Tibial artery (tissue), 4 donors: ENCODE measurements at places on chromosomes 13 and 19.

- no peak for DNase-seq
- H3K36me3 ChIP-seq = peaks cover 4% of the 10 kb centered on the region
- no peak overlapping the region for H3K4me3 ChIP-seq
These were observed 54.5 kb downstream of the RCBTB2 start for GRCh38 chr13:48478391-48478790.

- DNase-seq = no peak
- peaks cover 27% of the 10 kb centered on the region for H3K4me1 ChIP-seq
- no peak overlapping the region for H3K4me3 ChIP-seq
- no peaks in the 10 kb centered on the region for H3K27me3 ChIP-seq
These were observed 5.7 kb upstream of the SIX5 start for GRCh38 chr19:45774765-45775164.

DNA sequence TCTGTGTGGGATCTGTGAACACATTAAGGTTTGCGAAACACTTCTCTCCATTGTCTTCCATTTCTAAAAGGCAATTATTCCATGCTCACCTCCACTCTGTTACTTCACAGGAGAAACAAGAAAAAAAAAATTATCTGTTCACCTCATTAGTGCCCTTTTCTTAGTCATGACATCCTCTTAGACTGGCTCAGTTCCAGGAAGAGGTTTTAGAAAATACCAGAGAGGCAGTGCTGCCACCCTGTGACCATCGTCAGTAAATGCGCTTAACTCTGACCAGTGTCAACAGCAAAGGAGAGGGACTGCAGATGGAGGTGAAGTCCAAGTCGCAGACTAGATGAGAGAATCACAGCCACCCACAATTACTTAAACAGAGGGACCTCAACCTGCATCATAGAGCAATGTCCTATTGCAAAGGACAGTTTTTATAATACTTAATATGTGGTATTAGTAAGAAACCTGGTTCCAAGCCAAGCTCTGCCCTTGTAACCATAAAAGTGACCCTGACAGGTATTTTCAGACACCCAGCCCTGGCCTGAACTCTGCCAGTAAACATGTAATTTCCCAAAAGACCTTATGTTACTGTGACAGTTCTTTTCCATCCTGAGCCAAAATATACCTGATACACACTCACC, 19.4 kb downstream of the CEACAM21 start:
- H3K27me3 ChIP-seq = no peaks in the 10 kb centered on the region
- no peaks in the 10 kb centered on the region for H3K36me3 ChIP-seq
- no peak overlapping the region for H3K27ac ChIP-seq
- no peaks in the 10 kb centered on the region for H3K4me1 ChIP-seq
- no peak overlapping the region for H3K4me3 ChIP-seq

DNA sequence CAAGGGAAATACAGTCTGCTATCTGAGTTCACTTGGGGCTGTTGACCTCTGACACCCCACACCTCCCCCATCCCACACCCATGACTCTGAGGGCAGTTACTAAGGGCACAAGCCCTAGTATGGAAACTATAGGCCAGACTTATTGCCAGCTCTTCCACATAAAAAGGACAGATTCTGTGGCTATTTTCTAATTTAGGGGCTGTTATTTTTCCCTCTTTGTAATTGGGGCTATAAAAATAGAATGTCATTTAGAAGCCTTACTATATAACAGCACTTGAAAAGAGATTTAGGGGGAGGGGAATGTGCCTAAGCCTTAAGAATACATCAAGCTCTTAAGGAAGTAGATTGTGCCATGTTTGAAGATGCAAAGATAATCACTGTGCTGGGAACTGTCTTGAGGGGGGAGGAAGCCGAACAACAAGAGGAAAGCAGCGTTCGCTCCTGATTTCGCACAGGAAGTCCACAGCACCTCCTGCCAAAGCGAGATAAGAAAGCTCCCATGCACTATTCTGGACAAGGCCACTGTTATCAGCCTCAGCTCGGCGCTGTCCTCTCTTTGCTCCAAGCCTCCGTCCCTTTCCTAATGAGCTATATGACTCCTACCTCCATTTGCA, 86.6 kb downstream of the FLT1 start:
- H3K4me3 ChIP-seq = no peak overlapping the region
- H3K4me1 ChIP-seq = no peaks in the 10 kb centered on the region
- DNase-seq = no peak
- H3K27ac ChIP-seq = no peak overlapping the region
- H3K36me3 ChIP-seq = no peaks in the 10 kb centered on the region

DNA sequence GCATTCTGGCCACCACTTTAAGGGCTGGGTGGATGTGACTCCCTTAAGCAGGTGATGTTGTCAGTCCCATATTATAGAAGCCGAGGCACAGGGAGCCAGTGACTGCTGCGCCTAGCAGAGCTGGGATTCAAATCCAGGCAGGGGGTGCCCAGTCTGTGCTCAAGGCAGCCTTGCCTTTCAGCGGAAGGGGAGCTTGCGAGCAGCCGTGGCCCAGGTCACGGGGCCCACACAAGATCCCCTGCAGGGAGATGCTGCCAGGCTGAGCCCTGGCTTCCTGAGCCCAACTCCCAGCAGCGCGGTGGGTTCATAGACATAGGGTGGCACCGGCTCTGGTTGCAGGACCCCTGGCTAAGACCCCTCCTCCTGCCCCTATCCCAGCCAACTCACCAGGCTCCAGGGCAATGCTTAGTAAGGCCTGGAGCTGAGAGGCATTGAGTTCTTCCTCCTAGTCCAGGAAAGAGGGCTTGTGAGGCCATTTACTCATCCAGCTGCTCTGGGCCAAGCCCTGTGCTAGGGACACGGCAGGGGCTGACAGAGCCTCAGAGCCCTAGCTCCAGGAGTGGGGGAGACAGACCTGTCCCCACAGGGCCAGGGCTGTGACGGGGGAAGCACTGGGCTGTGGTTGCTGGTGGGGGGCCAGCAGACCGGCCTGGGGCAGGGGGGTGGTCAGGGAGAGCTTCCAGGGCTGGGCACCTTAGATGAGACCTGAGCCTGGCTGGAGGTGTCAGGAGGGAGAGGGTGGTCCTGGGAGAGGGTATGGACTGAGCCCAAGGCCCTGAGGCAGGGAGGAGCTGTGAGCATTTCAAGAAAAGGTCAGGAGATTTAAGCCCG, 9.6 kb downstream of the CAPN12 start:
- no peak for DNase-seq
- no peaks in the 10 kb centered on the region for H3K27me3 ChIP-seq
- H3K36me3 ChIP-seq = peaks cover 19% of the 10 kb centered on the region
- peaks cover 19% of the 10 kb centered on the region for H3K4me1 ChIP-seq
- peak overlapping the region; percentile 74 for H3K27ac ChIP-seq

DNA sequence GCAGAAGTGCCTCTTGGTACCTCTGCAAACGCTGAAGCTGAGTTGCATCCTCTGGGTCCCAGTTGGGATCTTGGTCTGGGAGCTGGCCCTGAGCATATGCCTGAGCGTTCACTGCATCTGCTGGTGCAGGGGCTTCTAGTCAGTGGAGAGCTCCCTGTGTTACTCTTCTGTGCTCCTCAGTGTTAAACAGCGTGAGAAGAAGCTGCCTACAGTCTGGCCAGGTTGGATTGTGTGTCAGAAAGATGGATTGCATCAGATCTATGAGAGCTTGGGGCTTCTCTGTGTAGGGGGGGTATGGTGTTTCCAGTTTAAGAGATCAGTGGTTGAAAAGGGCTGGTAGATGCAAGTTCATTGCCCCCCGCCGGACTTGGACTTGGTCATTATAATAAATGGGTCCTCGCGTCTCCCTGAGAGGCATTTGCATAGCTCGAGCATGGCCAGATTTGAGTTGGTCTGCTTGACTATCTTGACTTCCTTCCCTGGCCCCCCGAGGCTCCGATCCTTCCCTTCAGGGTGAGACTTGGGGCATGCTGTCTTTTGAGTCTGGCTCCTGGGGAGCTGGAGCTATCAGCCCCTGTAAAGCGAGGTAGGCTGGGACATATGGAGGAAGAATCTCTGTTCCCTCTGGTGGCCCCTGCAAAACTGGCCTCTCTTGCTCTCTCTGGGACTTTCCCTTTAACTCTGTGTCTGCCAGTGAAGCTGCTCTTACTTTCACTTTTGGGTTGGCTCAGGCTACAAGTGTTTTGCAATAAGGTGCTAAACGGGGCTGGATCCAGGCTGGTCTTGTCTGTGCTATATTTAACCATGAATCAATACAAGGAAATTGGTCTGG, 52.9 kb downstream of the OR10H4 start:
- H3K4me3 ChIP-seq = peak overlapping the region; percentile 50
- no peaks in the 10 kb centered on the region for H3K4me1 ChIP-seq
- H3K27me3 ChIP-seq = no peaks in the 10 kb centered on the region
- DNase-seq = no peak
- no peaks in the 10 kb centered on the region for H3K36me3 ChIP-seq
- peak overlapping the region; percentile 74 for H3K27ac ChIP-seq

DNA sequence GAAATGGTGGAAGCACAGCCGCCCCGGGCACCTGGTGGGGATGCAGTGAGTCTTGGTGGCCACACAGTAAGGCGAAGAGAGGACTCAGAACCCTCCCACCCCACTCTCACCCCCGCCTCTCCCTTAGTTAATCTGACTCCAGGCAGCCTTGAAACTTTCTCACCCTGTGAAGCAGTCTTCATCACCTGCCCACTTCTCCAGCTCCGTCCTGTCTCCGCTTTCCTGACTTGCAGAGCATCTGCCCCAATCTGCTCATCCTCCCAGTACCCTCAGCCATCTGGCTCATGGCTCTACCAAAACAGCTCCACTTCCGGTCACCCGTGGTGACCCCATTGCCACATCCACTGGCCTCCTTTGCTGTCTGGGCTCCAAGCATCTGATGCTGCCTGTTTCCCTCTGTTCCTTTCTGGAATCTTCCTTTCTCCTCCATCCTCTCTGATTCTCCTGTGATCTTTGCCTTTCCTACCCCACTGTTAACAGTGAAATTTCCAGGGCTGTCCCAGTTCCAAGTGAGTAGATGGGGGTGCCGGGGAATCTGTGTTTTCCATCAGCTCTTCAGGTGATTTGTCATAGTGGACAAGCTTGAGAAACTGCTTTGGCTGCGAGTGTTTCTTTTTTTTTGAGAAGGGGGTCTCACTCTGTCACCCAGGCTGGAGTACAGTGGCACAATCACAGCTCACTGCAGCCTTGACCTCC, 4.3 kb downstream of the USF2 start:
- H3K36me3 ChIP-seq = peaks cover 81% of the 10 kb centered on the region
- H3K4me3 ChIP-seq = no peak overlapping the region
- no peak for DNase-seq

GRCh38 chr19:49775742-49776370, 9.1 kb downstream of the AP2A1 start:
- no peak overlapping the region for H3K4me3 ChIP-seq
- peaks cover 14% of the 10 kb centered on the region for H3K36me3 ChIP-seq
- H3K4me1 ChIP-seq = no peaks in the 10 kb centered on the region
- H3K27ac ChIP-seq = no peak overlapping the region
- no peak for DNase-seq

DNA sequence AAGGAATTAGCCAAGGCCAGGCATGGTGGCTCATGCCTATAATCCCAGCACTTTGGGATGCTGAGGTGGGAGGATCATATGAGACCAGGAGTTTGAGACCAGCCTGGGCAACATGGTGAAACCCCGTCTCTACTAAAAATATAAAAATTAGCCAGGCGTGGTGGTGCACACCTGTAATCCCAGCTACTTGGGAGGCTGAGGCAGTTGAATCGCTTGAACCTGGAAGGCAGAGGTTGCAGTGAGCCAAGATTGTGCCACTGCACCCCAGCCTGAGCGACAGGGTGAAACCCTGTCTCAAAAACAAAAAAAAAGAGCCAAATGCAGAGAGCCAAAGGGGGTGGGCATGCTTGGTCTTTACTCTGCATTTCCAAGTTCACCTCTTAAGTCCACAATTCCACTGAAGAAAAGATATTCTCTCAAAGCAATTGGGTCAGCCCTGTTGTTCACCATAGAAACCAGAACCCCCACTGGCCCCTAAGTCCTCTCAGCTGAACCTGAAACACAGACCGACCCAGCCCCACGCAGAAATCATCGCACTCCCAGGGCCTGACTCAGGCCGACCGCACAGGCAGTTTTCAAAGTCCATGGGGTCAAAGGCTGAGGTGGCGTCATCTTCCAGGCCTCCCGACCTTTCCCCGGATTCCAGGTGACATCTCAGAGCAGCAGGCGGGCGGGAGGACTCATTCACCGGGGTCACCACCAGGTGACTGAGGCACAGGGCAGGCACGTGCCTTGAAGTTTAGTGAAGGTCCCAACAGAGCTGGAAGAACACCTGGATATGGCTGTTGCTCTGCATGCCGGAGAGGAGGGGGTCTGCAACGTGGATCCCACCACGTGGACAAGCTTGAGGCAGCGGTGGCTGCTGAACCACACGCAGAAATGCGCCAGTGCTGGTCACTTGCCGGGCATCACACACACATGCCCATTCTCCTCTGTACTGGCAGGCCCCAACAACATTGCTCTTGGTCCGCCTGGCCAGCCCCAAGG, 33.1 kb downstream of the SLC25A42 start:
- peaks cover 23% of the 10 kb centered on the region for H3K36me3 ChIP-seq
- no peak overlapping the region for H3K27ac ChIP-seq
- no peak overlapping the region for H3K4me3 ChIP-seq
- H3K4me1 ChIP-seq = no peaks in the 10 kb centered on the region
- no peaks in the 10 kb centered on the region for H3K27me3 ChIP-seq
- no peak for DNase-seq

DNA sequence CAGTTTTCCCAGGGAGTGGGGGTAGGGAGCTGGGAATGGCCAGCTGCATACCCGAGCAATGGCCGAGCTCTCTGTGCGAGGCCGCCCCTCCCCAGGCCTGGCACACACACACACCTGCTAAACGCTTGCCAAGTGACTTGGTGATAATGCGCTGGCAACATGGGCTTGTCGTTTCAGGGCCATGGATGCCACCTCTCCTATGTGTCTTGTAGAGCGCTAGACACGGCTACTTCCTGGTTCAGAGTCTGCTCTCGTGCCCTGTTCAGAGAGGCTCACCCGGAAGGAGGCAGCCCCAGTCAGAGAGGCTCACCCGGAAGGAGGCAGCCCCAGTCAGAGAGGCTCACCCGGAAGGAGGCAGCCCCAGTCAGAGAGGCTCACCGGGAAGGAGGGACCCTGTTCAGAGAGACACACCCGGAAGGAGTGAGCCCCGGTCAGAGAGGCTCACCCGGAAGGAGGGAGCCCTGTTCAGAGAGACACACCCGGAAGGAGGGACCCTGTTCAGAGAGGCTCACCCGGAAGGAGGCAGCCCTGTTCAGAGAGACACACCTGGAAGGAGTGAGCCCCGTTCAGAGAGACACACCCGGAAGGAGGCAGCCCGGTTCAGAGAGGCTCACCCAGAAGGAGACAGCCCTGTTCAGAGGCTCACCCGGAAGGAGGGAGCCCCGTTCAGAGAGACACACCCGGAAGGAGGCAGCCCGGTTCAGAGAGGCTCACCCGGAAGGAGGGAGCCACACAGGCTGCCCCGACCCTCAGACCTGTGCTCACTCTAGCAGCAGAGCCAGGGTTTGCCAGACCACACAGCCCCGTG, 4.2 kb downstream of the ADPRHL1 start:
- no peak for DNase-seq
- no peaks in the 10 kb centered on the region for H3K4me1 ChIP-seq
- H3K27me3 ChIP-seq = no peaks in the 10 kb centered on the region
- H3K27ac ChIP-seq = no peak overlapping the region
